ENCODE measurements at places on chromosomes 1 and 21.

GRCh38 chr1:67855444-67855843, 22.2 kb upstream of the GNG12 start:
- no peak for DNase-seq

DNA sequence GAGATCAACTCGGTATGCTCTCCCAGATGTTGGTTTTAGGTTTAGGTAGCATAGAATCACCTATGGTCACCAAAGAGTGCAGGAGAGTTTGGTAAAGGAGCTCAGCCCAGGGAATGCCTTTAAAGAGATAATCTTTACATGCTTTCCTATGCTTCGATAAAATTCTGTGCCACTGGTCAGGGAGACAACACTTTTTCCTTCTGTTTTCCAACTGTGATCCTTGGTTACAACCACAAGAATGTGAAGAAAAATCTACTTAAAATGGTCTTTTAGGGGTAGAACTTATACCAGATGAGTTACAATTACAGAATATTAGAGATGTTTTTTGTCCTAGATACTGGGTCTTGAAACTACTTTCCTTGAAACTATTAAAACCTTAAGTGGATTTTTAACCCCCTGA, 895.6 kb downstream of the TTLL7 start:
- no peak for DNase-seq

- no peak for DNase-seq
Measured at GRCh38 chr1:150530491-150531159, 15.1 kb downstream of the FALEC start.

- no peak for DNase-seq
Measured at GRCh38 chr1:209150114-209150513, 433.4 kb upstream of the CAMK1G start.

DNA sequence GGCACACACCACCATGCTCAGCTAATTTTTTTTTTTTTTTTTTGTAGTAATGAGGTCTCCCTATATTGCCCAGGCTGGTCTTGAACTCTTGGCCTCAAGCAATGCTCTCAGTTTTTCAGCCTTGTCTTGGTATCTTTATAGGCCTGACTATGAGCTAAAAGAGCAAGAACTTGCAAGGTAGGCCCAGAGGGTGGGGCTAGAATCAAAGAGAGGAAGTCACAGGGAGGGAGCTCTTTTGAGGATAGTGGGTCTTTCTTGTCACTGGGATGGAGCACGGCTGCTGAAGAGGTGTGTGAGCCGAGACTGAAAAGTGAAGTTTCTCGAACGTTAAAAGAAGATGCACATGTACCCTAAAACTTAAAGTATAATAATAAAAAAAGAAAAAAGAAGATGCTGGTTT, 260.0 kb upstream of the BEND5 start:
- DNase-seq, result no peak

GRCh38 chr1:105317976-105318375, 1568.3 kb downstream of the AMY1C start:
- no peak for DNase-seq

DNA sequence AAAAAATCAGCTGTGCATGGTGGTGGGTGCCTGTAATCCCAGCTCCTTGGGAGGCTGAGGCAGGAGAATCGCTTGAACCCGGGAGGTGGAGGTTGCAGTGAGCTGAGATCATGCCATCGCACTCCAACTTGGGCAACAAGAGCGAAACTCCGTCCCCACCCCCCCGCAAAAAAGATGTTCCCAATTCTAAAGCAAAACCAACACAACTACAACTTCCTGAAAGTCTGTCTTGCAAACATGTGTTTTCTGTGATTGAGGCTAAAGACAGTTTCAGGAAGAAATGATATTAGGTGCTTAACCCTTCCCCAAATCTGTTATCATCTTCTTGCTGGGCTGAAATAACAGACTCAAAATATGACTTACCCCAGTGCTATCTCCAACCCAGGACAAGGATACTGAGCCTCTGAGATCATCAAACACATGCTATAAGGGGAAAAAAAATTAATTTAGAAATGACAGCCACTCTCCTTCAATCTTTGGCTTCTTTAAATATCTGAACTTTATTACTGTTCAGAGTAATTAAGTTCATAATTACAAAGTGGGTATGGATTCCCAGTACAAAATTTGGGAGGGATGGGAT, 28.5 kb downstream of the SORT1 start:
- no peak for DNase-seq

GRCh38 chr1:181485287-181486097, 2.2 kb downstream of the CACNA1E start:
- DNase-seq, result no peak

GRCh38 chr1:244050014-244050834, 859 bp upstream of the ZBTB18 start:
- no peak for DNase-seq

GRCh38 chr1:201014816-201015200, 8.7 kb downstream of the KIF21B start:
- DNase-seq, result no peak

DNA sequence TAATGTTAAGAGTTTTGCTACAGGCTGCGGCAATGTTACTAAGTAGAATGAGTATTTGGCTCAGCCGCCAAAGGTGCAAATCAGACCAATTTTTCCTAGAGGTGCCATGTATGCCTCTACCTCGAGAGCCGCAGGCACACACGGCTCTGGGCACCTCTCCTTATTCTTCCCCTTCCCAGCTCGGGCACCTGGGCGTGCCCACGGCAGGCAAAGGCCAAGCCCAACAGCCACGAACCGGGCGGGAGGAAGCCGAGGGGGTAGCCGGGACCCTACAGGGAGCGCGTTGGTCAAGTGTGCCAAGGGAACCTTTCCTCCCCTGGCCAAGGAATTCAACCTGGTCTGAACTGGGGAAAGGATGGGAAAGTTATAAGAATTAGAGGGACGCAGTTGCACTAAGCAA, 31.0 kb downstream of the LRRC3 start:
- DNase-seq, result no peak

GRCh38 chr1:151537112-151537511, 3.0 kb upstream of the TUFT1 start:
- DNase-seq, result no peak

- DNase-seq, result no peak
Measured at GRCh38 chr1:114660238-114660637, 9.6 kb downstream of the DENND2C start.

GRCh38 chr1:22796642-22797041, 86.0 kb downstream of the EPHB2 start:
- DNase-seq, result no peak

DNA sequence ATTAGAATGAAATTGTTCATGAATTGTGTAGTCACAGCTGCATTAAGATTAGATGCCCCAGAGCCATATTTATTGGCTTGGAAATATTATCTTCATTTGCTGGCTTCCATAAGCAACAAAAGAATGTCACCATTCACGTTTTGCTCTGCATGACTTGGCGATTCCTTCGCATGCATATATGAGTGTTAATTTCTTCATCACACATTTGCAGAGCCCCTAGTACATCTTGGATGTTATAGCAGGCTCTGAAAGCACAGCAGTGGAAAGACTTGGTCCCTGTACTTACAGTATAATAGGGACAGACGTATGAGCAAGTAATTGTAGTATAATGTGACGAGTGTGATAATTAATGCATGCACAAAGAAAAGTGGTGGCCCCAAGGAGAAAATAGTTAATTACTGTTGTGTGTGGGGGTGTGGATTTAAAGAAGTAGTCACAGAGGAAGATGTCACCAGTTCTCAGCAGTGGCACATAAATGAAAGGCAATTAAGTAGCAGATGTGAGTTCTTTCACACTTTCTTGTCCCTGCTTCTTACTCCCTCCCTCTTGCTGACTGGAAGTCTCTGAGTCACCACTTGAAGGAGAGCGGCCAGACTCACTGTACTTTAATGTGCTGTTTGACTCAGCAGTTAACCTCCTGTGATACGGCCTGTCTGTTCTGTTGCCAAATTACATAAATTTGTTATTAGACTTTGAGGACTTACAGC, 21.0 kb downstream of the S100A10 start:
- DNase-seq, result no peak

GRCh38 chr1:3033040-3033789, 11.9 kb downstream of the ACTRT2 start:
- DNase-seq, result peak; percentile 6

DNA sequence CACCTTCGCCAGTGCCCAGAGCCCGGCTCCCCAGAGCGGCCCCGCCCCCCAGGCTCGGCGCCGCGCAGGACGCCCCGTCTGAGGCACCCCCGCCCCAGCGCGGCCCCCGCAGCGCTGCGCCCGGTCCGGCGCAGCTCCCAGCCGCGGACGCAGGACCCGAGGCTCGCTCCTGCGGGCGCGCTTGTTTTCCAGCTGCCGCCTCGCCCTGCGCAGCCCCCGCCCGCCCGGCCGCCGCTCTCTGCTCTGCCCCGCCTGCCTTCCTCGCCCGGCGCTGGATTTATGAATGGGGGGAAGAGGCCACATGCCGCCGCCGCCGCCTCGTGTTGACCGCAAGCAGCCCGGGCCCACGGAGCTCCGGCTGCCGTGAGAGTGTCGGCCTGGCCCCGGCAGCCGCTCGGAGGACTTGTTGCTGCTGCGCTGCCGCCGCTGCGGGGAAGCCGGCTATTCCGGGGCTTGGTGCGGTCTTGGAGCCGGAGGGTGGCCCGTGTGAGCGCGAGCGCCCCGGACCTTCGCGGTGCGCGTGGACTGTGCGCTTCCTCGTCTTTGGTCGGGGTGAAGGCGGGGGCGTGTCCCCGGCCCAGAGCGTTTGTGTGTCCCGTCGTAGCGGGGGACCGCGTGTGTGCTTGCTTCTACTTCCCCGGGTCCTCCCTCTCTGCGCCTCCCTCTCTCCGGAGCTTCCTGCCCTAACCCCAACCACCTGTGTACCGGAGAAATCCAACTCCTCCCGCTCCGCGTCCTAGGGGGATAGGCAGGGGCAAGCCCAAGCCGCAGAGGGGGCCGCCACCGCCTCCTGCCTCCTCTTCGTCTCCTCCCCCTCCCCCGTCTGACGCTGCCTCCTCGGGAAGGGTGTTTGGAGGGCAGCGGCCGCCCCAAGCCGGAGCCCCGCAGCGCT, 736 bp downstream of the KCNC4 start:
- peak; percentile 15 for DNase-seq

DNA sequence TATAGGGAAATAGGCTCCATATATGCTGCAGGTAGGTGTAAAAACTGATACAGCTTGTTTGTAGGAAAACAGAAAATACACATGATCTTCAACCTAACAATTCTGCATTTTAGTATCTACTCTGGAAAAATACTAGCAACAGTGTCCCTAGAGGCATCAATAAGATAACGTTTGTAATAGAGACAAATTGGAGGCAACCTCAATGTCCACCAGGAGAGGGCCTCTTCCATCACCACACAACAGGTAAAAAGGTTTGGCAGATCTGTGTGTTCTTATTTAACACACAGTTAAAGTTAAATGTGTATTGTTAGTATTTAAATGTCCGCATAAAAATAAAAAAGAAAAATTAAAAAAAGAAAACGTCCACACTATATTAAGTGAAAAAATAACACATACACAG, 5.4 kb downstream of the EIF2D start:
- DNase-seq, result no peak

GRCh38 chr1:118963456-118964430, 24.4 kb downstream of the TBX15 start:
- no peak for DNase-seq

DNA sequence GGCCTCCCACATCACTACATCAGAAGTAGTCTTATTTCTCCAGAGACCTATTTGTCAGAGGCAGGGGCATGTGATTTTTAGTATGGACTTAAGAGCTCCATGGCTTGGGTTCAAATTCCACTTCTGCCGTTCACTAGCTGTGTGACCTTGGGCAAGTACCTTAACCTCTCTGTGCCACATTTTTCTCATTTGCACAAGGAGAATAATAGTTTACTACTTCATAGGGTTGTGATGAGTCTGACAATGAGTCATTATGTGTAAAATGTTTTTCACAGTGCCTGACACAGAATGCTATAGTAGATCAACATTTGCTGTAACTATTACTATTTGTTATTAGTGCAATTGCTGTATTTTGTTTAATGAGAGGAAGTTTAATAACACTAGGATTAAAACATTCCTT, 200.6 kb downstream of the PRDM2 start:
- no peak for DNase-seq

GRCh38 chr1:24191860-24192259, 4.8 kb upstream of the IFNLR1 start:
- DNase-seq, result no peak

- DNase-seq, result no peak
Measured at GRCh38 chr1:156547982-156548381, 24.4 kb downstream of the IQGAP3 start.

- DNase-seq, result no peak
Measured at GRCh38 chr1:192801451-192801850, 7.4 kb upstream of the RGS2 start.

GRCh38 chr1:171083222-171083621, 7.5 kb upstream of the FMO3 start:
- no peak for DNase-seq

DNA sequence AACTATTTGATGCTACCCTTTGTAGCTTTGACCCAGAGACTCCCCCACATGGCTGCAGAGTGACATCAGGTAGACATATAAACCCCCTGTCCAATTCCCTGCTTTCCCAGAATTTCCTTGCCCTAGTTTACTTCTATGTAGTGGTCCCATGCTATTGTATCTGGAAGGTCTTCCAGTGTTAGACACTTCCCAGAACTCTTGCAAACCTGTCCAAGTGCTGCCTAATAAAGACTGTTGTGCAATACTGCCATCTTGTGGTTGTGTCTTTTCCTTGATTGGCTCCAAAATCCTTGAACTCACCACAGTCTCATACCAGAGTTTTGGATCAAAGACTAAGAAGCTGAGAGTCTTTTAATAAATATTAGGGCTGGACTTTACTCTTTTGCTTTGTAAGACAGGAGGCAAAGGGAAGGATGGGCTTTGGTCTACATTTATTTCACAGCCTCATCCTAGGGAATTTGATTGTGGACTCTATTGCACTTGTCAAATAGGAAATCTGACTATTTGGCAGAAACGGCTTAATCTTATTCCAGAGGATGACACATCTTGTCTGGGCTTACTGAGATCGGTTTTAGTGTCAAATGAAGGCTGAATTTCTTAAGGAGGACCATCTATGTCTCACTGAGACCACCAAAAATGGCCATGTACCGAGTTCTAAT, 169.9 kb downstream of the LRRC7 start:
- no peak for DNase-seq

DNA sequence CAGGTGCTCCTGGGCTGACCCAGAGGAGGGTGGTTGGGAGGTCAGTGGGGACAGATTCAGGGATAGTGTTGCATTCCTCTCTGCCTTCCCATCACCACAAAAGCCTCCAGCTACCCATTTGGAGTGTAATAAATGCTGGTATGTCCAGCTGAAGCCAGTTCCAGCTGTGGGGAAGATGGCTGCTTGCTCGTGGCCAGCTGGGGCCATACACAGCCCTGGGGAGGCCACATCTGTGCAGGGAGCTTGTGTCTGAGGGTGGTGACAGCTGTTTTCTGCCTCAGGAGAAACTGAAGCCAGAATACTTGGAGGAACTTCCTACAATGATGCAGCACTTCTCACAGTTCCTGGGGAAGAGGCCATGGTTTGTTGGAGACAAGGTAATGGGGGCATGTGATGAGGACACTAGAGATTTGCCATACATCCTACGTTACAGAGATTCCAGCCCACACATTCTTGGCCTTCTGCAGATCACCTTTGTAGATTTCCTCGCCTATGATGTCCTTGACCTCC, 2.7 kb downstream of the GSTM4 start:
- DNase-seq, result no peak

- no peak for DNase-seq
Measured at GRCh38 chr1:32159189-32159588, 20.3 kb upstream of the TXLNA start.

GRCh38 chr1:18849261-18849711, 10.2 kb downstream of the TAS1R2 start:
- DNase-seq, result no peak
